NCI-H146 (cell line): ENCODE measurements at places on chromosomes 16 and 17.

- no peak for DNase-seq
These were observed 847.7 kb upstream of the RBFOX1 start for GRCh38 chr16:6484935-6485334.

GRCh38 chr16:27406511-27407128 is 4.6 kb downstream of the IL21R start:
- no peak for DNase-seq

DNA sequence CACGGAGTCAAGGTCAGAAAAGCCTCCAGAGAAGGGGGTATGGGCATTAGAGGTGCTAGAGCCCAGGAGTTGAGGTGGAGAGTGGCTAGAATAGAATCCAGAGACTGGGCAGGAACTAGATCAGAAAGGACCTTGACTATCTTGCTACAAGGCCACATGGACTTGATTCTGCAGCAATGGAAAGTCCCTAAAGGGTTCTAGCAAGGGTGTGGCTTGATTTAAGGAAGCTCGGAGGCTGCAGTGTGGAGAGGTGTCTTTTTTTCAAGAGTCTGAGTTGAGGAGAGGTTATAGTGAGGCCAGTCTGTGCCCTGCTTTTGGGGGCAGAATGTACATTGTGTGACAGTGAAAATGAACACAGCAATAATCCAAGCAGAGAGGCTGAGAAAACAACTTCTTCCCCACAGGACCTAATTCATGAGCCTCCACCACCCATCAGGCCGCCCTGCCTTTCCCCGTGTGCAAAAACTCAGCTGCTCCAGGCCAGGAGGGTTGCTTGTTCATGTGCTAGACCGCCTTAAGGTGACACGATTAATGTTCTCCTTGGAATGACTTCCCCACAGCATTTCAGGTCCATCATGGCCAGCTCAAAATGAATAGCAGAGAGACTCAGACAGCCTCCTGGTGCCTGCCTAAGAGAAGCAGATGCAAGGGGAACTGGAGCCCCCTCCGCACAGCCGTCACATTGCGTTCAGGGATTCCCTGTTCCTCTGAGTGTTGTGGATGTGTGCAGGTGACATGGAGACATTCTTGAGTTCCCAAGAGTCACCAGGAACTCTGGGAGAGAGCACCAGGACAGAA is 8.7 kb upstream of the BEAN1 start:
- no peak for DNase-seq

DNA sequence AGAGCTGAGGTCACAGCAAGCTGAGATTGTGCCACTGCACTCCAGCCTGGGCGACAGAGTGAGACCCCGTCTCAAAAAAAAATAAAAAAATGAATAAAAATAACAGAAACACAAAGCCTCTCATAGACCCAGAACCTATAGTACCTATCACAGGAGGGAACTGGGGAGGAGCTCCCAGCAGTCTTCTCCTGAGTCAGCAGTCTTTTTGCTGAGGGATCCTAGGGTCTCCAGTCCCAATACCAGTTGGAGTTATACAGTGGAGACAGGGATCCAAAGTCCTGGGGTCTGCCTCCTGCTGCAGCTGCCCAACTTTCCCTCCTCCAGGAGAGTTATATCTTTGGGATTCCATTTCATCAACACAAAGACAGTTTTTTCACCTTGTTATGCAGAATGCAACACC is 3.7 kb upstream of the TMUB2 start:
- DNase-seq = no peak

GRCh38 chr17:67656494-67657203 is 61.1 kb upstream of the NOL11 start:
- DNase-seq = no peak

- peak; percentile 18 for DNase-seq
These were observed 112.4 kb downstream of the IRX3 start for GRCh38 chr16:54174201-54174600.

GRCh38 chr17:64984851-64985521 is 65.7 kb upstream of the LRRC37A3 start:
- DNase-seq = no peak

GRCh38 chr16:56421313-56421712 is 4.0 kb downstream of the AMFR start:
- no peak for DNase-seq

- peak; percentile 56 for DNase-seq
These were observed 2.0 kb downstream of the CORO7 start for GRCh38 chr16:4414187-4414917.

DNA sequence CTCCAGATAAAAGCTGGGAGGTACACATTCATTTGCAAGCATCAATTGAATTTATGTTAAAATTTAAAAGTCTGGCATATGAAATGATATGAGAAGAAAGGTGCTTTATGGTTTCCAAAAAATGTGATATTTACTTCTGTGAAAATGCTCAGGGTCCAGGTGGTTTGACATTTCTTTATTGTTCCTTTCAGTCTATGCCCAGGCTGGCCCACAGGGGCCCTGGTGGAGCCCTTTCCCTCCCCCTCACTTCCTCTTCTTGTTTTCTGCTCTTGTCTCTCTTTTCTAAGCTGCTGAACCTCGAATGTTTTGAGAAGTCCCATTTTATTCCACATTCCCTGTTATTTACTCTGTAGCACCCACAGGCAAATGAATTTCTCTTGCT is 127.8 kb downstream of the HS3ST3B1 start:
- no peak for DNase-seq

GRCh38 chr17:38508954-38509771 is 80.9 kb downstream of the ARHGAP23 start:
- peak; percentile 28 for DNase-seq

DNA sequence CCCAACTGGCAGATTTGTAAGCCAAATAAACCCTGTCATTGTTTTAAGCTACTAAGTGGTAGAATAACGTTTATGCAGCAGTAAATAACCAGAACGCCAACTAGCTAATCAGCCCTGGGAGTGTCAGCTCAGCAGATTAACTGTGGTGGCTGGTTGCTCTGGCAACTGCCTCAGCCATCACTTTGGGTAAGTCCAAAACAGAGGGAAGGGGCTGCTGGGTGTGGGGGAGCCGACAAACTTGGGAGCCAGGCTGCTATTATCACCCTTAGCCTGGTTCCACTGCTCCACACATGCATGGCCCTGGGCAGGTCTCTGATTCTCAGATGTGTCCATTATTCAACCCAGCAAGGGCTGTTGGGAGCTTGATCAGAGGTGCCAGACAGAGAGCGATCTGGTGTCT is 22.2 kb upstream of the RHOT1 start:
- no peak for DNase-seq

- DNase-seq = no peak
These were observed 24.3 kb upstream of the GSG1L start for GRCh38 chr16:28087675-28088300.

GRCh38 chr17:10600571-10600970 is 51.1 kb upstream of the MYH2 start:
- no peak for DNase-seq

- DNase-seq = no peak
These were observed 37.8 kb upstream of the STH start for GRCh38 chr17:45961206-45961605.

GRCh38 chr16:86462334-86463084 is 47.8 kb upstream of the FOXF1 start:
- no peak for DNase-seq

DNA sequence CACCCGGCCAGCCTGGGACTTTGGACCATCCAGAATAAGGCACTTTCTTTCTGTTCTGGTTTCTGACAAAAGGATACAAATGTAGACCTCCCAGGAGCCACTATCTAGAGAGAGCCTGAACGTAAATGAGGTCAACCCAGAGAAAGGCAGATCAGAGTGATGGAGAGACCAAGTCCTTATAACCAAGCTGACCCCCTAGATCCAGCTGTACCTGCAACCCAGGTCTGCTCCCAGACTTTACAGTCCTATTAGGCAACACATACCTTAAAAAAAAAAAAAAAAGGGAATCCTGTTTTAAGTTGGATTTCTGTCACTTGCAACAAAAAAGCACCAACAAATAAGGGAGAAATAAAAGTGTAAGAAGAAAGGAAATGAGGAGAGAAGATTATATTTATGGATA is 23.2 kb downstream of the CPPED1 start:
- no peak for DNase-seq

DNA sequence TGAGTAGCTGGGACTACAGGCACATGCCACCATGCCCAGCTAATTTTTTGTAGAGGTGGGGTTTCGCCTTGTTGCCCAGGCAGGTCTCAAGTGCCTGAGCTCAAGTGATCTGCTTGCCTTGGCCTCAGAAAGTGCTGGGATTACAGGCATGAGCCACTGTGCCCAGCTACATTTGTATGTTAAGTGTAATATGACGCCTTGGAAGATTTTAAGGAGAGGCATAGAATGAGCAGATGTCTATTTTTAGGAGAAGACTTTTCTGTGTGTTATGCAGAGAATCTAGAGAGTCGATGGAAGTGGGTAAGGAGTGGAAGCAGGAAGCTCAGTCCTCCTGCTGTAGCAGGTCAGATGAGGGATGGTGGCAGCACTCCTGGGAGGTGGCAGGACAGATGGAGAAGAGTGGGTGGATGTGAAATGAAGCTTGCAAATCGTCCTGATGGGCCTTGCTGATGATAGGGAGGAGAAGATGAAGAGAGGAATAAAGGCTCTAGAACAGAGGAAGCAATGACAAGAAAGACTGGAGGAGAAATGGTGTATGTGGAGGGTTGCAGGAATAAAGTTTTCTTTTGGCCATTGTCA is 125.3 kb downstream of the SHISA6 start:
- DNase-seq = no peak

DNA sequence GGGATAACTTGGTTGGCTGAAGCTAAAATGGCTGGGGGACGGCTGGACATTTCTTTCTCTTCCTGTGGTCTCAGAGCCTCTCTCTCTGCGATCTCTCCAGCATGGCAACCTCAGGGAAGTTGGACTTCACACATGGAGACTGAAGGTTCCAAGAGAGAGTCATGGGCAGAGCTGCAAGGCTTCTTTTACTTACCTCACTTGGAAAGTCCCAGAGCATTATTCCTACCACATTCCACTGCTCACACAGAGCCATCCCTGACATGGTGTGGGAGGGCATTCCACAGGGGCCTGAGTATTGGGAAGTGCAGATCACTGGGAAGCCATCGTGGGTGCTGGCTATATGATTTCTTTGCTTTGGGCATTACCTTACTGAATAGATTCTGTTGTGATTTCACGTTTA is 9.8 kb upstream of the SLC6A2 start:
- no peak for DNase-seq

DNA sequence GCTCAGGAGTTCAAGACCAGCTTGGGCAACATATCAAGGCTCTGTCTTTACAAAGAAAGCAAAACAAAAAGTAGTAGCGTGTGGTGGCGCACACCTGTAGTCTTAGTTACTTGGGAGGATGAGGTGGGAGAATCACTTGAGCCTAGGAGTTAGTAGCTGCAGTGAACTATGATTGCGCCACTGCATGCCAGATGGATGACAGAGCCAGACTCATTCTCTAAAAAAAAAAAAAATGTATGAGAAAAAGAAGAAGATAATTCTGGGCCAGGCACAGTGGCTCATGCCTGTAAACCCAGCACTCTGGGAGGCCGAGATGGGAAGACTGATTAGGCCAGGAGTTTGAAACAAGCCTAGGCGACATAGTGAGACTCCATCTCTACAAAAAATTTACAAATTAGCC is 28.5 kb downstream of the STAT5B start:
- no peak for DNase-seq

DNA sequence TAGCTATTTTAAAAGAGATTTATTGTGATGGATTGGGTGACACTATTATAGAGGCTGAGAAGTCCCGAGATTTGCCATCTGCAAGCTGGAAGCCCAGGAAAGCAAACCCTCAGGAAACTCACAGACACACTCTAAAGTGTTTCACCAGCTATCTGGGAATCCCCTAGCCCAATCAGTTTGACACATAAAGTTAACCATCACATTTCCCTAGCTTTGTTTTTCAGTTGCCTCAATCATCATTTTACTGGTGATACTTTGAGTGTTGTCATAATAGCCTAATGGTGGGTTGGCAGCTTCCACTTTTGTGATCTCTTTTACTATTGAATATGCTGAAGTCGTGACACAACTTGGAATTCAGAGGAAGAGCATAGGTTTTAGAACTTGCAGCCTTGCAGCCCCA is 1.8 kb downstream of the SGF29 start:
- no peak for DNase-seq

DNA sequence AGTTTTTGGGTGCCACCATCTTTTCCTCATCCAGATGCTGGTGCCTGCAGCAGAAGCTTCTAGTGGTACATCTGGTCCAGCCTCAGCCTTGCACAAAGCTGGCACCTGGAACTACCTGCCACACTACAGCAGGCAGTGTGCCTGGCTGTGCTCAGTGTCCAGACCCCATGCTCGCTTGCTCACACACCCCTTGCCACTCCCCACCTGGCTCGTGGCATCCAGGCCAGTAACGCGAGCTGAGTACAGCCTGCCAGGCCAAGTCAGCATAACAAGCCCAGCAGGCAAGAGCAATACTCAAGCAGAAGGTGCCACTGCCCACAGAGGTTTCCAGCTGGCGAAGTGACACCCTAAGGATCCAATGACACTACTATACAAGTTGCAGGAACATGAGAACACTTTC is 29.7 kb upstream of the KIF2B start:
- DNase-seq = no peak

- no peak for DNase-seq
These were observed 12.0 kb upstream of the KCNJ18 start for GRCh38 chr17:21680366-21680765.

GRCh38 chr17:6683081-6683684 is 30.0 kb downstream of the SLC13A5 start:
- DNase-seq = no peak

DNA sequence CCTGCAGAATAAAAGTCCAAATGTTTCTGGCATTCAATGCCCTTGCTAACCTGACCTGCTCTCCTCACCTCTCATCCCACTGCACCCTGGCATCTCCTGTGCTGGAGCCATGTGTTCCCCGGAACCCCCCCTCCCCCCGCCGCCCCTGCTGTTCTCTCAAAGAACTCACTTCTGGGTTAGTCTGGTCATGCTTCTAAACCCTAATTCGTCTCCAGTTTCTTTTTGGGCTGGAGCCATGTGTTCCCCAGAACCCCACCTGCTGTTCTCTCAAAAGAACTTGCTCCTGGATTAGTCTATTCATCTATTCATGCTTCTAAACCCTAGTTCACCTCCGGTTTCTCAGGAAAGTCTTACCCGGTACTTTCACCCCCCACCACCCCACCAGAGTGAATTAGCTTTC is 808 bp upstream of the ALOX15 start:
- no peak for DNase-seq

DNA sequence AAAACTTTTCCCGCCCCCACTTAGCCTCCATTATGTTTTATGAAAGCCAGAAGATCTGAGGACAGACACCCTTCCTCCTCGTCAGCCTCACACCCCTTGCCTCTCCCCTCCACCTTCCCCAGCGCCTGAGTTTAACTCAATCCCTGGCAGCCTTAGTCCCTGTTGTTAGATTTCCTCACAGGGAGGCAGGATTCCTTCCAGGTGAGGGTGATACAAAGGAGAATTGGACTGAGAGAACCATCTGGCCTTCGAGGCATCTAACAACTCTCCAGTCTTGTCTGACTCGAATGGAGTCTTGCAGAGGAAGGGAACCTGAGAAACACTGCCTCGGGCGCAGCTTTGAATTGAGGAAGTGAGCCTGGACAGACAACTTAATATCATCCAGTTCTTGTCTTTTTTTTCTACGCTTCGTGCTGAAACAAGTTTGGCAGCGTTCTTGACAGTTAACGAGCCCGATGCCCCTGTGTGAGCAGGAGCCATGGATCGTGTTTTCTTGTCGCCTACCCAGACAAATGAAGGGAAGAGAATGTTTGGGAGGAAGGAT is 1.3 kb upstream of the ZNF768 start:
- peak; percentile 65 for DNase-seq
